Stimulated activated CD4-positive, alpha-beta T cell treated with anti-CD3 and anti-CD28 coated beads, TNF-alpha, amount 100 ng/mL, for 24 hours (primary cell): ENCODE measurements at places on chromosomes 4 and X.

DNA sequence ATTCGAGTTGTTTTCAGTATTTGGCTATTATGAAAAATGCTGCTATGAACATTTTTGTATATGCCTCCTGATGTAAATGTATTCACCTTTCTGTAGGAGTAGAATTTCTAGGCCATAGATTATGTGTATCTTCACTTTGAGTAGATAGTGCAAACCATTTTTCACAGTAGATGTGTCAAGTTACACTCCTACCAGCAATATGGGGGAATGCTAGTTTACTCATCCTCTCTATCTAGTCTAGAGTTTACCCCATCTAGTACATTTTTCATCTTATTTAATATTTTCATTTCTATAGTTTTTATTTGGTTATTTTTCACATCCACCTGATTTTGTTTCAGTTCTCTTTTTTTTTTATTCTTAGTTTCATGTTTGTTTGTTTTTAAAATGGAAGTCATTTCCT lies 59.0 kb downstream of the GK start:
- DNase-seq, result no peak

- no peak for DNase-seq
Measured at GRCh38 chr4:169934794-169935429, 91.3 kb downstream of the MFAP3L start.

GRCh38 chrX:24266996-24267395 lies 46.9 kb downstream of the SUPT20HL2 start:
- no peak for DNase-seq

- no peak for DNase-seq
Measured at GRCh38 chr4:140256941-140257340, 103.0 kb upstream of the MAML3 start.

- no peak for DNase-seq
Measured at GRCh38 chrX:46366381-46367207, 178.6 kb downstream of the ZNF674 start.

- DNase-seq, result no peak
Measured at GRCh38 chr4:42655269-42655637, 1.7 kb downstream of the ATP8A1 start.

DNA sequence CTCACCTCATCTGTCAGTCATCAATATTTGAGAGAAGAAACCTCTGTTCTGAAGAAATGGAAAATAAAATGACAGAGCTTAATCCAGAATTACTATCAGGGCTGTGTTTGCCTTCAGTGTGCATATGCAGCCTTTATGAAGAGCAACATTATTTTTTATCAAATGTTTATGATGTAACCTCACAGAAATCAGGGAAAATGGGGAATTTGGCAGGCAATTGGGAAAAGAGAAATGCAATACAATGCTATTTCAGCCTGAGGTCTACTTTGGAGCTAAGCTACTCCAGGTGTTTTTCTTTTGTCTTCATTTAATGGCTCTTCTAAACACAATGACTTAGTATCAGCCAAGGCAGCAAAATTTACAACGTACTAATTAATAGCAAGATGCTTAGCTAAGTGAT lies 241.1 kb upstream of the TET2 start:
- DNase-seq, result no peak

- DNase-seq, result no peak
Measured at GRCh38 chrX:131728295-131729145, 184.6 kb downstream of the OR13H1 start.

DNA sequence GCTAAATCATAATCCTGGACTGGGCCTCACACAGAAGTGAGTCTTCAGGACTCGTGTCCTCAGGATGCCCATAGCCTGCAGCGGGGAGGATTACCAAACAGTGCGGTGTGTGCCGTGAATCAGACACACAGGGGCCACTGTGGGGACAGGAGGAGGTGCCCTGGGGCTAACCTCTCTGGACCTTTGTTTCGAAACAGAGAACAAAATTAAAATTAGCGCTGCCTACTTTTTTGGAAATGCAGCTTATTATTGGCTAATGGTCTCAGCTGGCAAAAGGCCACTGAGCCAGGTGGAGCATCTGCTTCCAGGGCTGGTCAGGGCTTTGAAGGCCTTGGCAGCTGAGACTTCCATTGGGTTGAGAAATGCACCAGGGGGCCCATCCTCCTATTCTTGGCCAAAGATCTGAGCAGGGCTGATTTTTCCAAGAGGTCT lies 236.2 kb downstream of the EVC2 start:
- no peak for DNase-seq

DNA sequence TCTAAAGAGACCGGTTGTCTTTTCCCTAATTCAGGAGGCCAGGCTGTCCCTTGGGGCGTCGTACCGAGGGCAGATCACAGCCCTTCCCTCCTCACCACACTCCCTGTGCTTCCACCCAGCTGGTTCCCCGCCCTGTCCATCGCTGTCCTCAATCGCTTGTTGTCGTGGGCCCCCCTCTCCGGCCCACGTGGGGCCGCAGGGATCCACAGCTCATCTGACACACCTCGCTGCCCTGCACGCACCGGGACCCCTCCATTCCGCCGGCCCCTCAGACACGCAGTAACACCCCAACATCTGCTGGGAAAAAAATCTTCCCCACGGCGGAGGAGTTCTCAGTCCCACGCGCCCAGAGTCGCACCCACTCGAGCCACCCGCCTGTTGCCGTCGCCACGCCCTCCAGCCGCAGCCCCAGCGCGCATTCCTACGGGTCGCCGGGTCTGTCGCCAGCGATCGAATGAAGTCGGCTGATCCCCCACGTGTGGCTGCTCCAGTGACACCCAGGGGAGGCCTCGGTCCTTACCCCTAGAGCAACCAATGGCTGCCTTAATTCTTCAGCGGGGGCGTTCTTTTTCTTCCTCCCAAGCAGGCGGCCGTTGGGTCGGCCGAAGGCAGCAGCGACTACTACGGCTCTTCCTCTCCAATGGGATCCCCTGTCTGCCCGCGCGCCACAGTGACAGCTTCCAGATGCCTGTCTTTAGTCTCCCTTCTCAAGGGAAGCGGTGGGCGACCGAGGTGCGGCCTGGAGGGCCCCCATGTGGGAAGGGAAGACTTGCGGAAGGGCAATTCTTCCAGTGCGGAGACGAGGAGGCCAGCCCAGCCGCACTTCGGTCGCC lies 893 bp upstream of the SEPTIN11 start:
- peak; percentile 54 for DNase-seq

- no peak for DNase-seq
Measured at GRCh38 chrX:13028871-13029636, 15.4 kb downstream of the FAM9C start.

DNA sequence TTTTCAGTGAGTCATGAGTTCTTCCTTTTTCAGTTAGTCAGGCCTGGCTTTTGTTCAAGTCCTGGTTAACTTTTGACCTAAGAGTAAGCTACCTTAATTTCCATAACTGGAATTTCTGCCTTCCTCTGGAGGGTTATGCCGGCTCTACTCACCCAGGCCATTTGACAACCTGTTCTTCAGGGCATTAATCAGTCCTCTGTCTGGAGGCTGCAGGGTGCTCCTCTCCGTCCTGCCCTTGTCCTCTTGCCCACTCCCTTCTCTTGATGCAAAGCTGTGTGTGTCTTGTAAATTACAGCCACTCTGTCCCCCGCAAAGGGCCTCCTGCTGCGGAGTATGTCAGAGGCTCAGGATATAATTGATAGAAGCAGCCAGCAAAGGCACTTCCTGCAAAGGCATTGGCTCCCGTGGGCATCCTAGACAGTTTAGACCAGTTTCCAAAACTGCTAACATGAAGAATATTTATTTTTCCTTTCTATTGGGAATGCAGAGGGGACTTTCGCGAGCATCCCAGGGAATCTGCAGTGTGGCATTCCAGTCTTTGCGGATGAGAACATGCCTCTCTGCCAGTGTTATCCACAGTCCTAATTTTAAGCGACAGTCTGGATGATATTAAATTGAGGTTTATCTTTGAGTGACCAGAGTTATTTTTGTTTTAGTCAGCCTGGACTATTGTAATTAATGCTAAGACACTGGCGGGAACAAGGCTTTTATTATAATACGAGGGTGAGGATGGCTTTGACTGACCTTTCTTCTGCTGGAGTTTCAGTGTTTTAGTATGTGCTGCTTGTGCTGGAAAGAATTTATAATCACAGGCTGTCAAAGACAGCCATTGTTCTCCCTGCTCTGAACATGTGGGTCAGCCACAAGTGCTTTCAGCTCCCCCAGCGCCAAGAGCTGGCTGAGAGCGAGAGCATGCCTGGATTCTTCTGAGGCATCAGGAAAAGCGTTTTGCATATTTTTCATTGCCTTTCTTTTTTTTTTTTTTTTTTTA lies 74.2 kb downstream of the LIMCH1 start:
- DNase-seq, result no peak

- no peak for DNase-seq
Measured at GRCh38 chr4:183834252-183834651, 70.9 kb upstream of the STOX2 start.

- no peak for DNase-seq
Measured at GRCh38 chr4:38688676-38689355, 24.8 kb downstream of the KLF3 start.

- DNase-seq, result no peak
Measured at GRCh38 chrX:25726539-25726938, 411.6 kb upstream of the MAGEB18 start.

DNA sequence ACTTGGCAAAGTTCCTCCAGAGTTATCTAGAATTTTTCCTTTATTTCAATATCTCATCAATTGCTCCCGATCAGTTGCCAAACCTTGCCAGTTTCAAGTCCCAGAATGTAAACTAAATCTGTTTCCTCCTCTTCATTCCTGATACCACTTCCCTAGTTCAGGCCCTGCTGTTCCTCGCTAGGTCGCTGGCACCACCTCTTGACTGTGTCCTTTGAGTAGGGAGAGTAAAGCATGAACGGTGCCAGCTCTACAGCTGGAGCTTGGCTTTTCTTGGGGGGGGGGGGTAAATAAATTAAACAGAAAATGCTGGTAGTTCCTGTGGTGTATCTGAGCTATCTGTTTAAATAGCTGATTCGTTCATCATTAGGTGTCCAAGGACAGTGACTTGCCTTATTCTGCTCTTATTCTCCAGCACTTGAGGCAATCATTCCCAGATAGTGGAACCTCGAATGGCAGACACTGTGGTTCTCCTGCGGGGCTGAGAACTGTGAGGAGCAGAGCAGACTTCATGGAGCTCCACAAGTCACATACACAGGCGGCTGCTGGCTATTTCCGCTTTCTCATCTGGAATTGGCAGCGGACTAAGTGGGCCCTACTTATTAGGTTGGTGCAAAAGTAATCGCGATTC lies 168.3 kb upstream of the FAT1 start:
- no peak for DNase-seq

DNA sequence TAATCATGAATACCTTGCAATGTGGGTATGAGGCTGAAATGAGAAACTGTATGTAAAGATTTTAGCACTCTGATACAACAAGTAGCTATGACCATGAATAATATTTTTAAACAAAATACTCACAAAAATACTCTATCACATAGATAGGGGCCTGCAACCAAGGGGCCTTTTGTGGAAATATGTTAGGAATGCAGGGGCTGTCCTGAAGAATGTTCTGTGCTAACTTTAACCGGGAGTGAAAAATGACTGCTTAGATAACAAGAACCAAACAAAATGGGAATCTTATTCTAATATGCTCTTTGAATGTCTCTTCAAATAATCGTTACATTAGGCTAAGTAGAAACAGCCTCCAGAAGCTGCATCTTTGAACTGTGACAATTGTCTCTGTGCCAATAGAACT lies 37.9 kb upstream of the GYPA start:
- DNase-seq, result no peak

DNA sequence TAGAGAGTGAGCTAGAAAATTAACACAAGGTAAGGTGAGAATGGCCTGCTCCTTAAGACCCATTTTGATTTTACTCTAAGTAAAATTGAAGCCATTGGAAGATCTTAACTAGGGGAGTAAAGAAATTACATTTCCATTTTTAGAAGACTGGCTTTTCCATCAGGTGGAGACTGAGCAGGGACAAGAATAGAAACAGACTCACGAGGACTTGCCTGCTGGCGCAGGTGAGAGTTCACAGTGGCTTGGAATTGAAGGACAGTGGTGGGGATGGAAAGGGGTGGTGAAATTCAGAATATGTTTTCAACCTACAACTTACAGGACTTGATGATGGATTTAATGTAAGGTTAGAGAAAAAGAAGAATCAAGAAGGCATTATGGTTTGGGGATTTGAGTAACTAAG lies 427.4 kb downstream of the INPP4B start:
- no peak for DNase-seq

- DNase-seq, result no peak
Measured at GRCh38 chrX:13741695-13742094, 7.1 kb downstream of the OFD1 start.

DNA sequence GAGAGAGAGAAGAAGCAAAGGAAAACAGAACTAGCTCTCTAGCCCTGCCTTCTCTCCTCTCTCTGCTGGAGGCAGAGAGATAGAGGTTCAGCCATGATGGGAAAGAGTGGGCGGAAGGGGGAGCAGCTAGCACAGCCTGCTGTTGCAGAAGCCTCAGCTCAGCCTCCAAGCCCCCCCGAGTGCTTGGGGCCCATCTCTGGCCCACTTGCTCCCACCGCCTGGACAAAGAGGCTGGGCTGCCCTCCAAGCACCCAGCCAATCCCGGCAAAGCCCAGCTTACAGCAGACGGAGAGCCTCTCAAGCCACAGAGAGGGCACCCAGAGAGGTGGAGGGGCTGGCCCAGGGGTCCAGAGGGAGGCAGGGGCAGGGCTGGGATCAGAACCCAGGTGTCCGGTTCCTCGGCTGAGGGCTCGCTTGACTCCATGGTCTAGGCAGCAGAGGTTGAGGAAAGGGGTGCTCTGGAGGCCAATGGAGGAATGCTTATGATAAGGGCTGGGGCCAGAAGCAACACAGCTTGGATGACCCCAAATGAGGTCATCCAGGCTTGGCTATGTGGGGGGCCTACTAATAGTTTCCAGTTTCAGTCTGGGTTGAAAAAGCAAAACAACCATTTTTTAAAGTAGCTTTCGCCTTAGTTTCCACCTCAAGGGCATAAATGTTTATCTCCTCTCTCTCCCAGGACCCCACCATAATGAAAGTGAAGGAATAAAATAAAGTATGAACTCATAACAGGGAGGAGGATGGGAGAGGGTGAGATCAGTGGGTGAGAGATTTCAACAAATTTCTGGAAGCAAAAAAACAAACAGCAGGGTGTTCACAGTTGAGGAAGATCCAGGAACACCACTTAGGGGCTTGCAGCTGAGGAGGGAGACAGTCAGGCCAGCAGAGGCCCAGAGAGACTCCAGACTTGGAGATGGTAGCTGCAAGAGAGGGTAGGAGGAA lies 24.9 kb upstream of the IQSEC2 start:
- DNase-seq, result no peak

GRCh38 chr4:25844961-25845712 lies 17.7 kb downstream of the SEL1L3 start:
- DNase-seq, result no peak

- no peak for DNase-seq
Measured at GRCh38 chr4:186131935-186132334, 27.4 kb downstream of the FAM149A start.

- DNase-seq, result no peak
Measured at GRCh38 chrX:2676794-2677675, 14.1 kb upstream of the CD99 start.

DNA sequence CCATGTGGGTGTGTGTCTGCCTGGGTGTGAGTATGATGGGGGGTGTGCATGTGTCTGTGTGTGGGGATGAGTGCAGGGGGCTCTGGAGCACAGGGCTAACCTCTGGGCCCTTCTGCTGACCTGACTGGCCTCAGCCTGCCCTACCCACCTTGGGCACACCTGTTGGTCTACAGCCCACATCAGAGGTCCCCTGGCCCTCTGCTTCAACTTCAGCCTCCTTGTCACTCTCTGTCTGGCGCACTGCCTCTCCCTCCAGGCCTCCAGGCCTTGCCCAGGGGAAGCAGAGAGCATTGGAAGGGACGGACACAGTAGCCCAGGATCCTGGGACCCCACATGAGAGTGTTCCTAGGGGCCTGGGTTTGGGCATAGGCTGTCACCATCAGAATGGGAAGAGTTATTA lies 115.4 kb downstream of the EFNB1 start:
- DNase-seq, result no peak

- DNase-seq, result no peak
Measured at GRCh38 chr4:2132438-2132837, 73.3 kb downstream of the NAT8L start.
